Stimulated activated CD8-positive, alpha-beta memory T cell treated with anti-CD3 and anti-CD28 coated beads, Interleukin-4, amount 100 ng/mL, for 1 hour (primary cell): ENCODE measurements at places on chromosomes 4 and X.

DNA sequence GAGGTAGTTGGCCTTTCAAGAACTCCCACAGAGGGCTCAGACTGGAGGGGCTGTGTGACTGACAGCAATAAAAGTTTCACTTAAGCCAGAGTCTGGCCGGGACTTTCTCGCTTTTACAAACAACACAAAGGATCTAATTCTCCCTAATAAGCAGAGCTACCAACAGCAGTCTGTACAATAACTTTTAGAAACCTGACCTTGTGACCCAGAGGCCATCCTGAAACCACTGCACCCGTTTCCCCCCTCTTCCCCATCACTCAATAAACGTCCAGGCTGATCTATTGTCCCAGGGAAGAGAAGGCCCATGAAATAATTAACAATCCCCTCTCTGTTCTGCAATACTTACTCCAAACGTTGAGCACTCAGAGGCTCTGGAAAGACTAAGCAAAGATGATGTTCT, 442.4 kb downstream of the ZIC3 start:
- DNase-seq = no peak

DNA sequence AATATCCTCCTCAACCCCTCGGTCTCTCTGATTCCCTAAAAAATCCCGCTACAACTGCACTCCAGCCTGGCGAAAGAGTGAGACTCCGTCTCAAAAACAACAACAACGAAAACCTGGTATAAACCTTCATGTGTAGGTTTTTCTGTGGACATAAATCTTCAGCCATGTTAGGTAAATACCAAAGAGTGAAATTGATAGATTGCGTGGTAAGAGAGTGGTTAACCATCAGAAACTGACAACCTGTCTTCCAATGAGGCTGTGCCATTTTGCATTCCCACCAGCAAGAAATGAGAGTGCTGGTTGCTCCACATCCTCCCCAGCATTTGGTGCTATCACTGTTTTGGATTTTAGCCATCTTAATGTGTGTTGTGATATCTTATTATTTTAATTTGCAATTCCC, 10.9 kb downstream of the TBC1D19 start:
- no peak for DNase-seq

DNA sequence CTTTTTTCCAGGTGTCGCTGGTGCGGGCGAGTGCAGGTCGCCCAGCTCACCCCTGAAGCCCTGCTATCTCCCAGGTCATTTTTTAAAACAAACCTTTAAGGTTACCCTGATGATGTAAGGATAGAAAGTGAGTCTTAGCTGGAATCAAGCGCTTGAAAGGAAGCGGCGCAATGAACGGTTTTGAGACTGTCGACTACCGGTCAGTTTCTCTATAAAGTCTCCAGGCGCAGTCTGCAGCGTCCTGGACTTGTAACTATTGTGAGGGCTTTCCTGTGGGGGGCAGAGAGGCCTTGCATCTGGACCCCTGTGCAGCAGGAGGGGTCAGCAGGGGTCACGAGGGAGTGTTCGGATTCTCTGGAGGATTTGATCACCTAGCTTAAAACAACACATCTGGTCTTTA, 1.6 kb downstream of the KIT start:
- DNase-seq = no peak

- no peak for DNase-seq
Measured at GRCh38 chr4:128287141-128287870, at the start of gene PGRMC2. Gene PGRMC2, minus strand, starts transcription at chr4:128287813. Its CDS starts 23 bp downstream, at chr4:128287790.

- DNase-seq = no peak
Measured at GRCh38 chr4:98210281-98210680, 50.9 kb upstream of the RAP1GDS1 start.

GRCh38 chr4:3375688-3376087, 66.1 kb upstream of the HGFAC start:
- DNase-seq = no peak

GRCh38 chrX:8586953-8587352, 122.3 kb downstream of the VCX3B start:
- DNase-seq = no peak

DNA sequence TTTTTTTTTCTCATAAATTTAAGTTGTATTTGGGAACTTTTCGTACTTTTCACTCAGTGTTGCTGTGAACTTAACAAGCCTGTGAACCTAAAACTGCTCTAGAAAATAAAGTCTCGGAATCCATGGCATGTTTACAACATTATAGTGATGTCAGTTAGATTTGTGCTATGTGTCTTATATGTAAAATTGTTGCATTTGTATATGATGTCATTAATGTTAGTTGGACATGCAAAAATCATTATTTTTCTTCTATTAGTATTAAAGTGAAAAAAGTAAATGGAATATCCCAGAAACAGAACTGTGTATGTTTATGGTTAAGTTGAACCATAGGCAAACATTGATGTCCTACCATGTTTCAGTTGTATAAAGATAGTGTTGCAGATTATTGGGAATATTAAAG, 85.2 kb downstream of the STIM2 start:
- DNase-seq = no peak
